Activated T-helper 17 cell treated with anti-CD3 and anti-CD28 coated beads, Interleukin-2, amount 50 U/mL, for 72 hours (primary cell): ENCODE measurements at places on chromosomes 11 and 22.

DNA sequence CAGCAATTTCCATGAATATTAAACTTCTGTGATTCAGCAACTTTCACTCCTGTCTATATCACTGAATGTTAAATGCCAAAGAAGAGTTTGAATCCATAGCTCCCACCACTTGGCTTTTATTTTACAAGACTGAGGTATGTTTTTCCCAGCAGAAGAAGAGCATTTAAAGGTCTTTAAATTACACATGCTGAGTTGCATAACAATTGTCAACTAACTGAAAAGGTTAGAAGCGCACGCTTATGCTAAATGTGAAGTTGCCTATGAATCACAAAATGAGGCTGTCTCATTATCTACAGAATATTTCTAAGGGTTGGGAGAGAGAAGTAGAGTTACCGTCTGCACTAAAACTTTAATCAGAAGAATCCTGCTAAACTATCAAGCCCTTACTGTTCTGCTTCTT is 1086.3 kb downstream of the FAM181B start:
- H3K4me3 ChIP-seq: no peak overlapping the region
- H3K36me3 ChIP-seq: no peaks in the 10 kb centered on the region
- no peak overlapping the region for H3K27ac ChIP-seq

GRCh38 chr22:43750751-43751150 is 61.4 kb downstream of the EFCAB6 start:
- H3K27me3 ChIP-seq: peaks cover 44% of the 10 kb centered on the region
- no peaks in the 10 kb centered on the region for H3K36me3 ChIP-seq
- no peaks in the 10 kb centered on the region for H3K4me1 ChIP-seq
- ATAC-seq: no peak
- no peak overlapping the region for H3K27ac ChIP-seq

- H3K4me1 ChIP-seq: peaks cover 6% of the 10 kb centered on the region
- H3K27ac ChIP-seq: no peak overlapping the region
- no peaks in the 10 kb centered on the region for H3K36me3 ChIP-seq
Observed at GRCh38 chr11:64650923-64651523, 60.0 kb downstream of the SLC22A12 start.

- H3K4me3 ChIP-seq: no peak overlapping the region
- H3K36me3 ChIP-seq: no peaks in the 10 kb centered on the region
- no peaks in the 10 kb centered on the region for H3K4me1 ChIP-seq
Observed at GRCh38 chr22:48173061-48173772, 1410.8 kb downstream of the TBC1D22A start.

GRCh38 chr11:122721964-122722266 is 66.4 kb downstream of the UBASH3B start:
- no peak overlapping the region for H3K4me3 ChIP-seq
- no peaks in the 10 kb centered on the region for H3K27me3 ChIP-seq
- peaks cover 24% of the 10 kb centered on the region for H3K4me1 ChIP-seq
- ATAC-seq: peak; percentile 23
- H3K27ac ChIP-seq: no peak overlapping the region

DNA sequence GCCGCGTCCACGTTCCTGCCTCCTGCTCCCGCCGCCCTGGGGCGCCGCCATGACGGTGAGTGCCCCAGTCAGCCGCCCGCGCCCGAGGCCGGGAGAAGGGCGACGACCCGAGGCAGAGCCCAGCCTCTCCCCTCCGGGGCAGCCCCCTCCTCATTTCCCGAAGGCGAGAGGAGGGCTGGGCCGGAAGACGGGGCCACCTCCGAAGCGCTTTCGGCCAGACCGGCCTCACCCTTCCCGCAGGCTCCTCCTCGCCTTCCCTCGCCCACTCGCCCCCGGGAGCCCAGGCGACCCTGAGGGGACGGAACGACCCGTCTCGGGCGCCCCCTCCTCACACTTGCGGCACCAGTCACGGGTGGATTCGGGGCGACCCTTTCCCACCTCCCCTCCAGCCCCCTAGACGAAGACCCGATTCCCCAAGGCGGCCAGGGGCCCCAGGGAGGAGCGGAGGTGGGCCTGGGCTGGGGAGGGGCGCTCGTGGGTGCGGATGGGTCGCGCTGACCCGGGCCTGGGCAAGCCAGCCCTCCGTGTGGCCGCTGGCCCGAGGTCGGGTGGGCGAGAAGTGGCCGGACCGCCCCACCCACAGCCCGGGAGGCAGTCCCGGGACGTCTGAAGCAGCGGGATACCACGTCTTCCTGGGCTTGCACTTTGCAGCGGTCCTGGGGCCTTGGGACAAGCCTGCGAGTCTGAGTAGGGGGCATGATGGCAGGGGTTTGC is 49.7 kb downstream of the TRIOBP start:
- peak overlapping the region; percentile 67 for H3K27ac ChIP-seq
- no peaks in the 10 kb centered on the region for H3K36me3 ChIP-seq
- H3K4me3 ChIP-seq: peak overlapping the region; percentile 83

DNA sequence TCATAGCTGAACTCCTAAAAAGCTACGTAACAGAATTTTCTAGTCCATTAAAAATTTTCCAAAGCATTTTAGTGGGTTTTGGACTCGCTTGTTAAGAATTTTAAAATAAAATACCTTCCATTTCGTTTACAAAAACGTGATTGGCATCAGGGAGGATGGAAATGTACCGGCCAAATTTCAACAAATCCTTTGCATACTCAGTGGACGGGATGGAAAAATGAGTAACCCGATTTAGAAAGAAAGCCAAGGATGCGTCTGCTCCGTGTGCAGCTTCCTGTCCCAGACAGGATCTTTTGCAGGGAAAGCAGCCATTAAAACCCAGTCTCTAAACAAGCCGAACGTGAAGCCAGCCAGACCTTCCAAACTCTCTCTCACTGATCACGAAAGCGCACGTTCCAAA is 15.6 kb downstream of the TMEM184B start:
- H3K27me3 ChIP-seq: no peaks in the 10 kb centered on the region
- ATAC-seq: no peak
- H3K4me3 ChIP-seq: no peak overlapping the region
- H3K36me3 ChIP-seq: peaks cover 11% of the 10 kb centered on the region

DNA sequence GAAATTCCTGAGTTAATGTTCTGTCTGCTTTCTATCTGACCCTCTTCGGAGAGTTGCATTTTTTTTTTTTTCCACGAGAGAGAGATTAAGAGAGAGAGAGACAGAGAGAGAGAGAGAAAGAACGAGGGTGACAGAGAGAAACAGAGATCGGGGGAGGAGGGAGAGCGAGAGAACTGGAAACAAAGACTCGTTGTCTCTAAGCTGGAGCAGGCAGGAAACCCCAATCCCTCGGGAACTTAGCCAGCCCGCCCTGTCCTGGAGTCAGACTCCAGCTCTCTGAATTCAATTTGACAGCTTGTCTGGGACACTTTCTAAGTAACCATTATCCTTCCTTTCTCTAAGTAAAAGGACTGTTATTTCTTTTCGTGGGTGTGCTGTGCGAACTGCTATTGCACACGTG is 76.9 kb downstream of the KCNJ1 start:
- no peak overlapping the region for H3K4me3 ChIP-seq
- H3K27ac ChIP-seq: no peak overlapping the region
- H3K27me3 ChIP-seq: no peaks in the 10 kb centered on the region
- no peak for ATAC-seq

- no peaks in the 10 kb centered on the region for H3K27me3 ChIP-seq
- no peaks in the 10 kb centered on the region for H3K36me3 ChIP-seq
- peak; percentile 87 for ATAC-seq
- H3K27ac ChIP-seq: no peak within 1 kb of the TSS
- peak within 1 kb of the TSS; percentile 70 for H3K4me3 ChIP-seq
Observed at GRCh38 chr22:20268279-20269012, at the start of gene RTN4R. Gene RTN4R, minus strand, starts transcription at chr22:20268318. Its CDS starts 226 bp downstream, at chr22:20268092.

DNA sequence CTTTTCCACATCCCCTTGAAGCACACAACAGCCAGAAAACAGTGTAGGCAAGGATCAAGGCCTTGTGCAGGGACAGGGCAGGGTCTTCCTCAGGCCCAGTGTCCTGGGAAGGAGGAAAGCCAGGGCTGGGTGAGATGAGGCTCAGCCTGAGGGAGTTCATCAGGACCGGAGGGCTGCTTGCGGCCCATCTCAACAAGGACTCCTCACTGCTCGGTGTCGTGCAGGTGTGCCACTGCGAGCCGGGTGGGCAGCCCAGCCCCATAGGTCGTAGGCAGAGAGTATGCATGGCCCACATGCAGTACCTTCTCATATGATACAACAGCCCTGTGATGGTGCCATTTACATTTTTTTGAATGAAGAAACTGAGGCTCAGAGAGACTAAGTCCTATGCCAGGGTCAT is 12.9 kb downstream of the SHISA8 start:
- no peak for ATAC-seq
- no peak overlapping the region for H3K4me3 ChIP-seq
- H3K27ac ChIP-seq: no peak overlapping the region
- H3K4me1 ChIP-seq: no peaks in the 10 kb centered on the region

DNA sequence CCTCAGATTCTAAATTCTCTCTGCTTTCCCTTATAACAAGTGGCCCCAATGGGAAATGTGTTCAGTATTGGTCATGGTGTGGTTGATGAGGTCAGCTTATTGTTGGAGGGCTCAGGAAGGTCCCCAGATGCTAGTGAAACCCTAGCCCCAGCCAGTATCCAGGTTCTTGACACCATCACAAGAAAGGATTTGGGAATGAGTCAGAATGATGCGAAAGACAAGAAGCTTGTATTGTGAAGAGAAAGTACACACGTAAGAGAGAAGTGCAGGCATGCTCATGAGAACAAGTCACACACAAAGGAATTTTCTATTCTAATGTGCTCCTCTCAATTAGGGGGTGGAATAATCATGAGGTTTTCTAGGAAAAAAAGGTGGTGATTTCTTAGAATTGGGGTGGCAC is 34.9 kb upstream of the TRPC6 start:
- H3K4me3 ChIP-seq: no peak overlapping the region
- no peak overlapping the region for H3K27ac ChIP-seq
- no peaks in the 10 kb centered on the region for H3K27me3 ChIP-seq
- no peak for ATAC-seq

- no peak for ATAC-seq
- peaks cover 7% of the 10 kb centered on the region for H3K27me3 ChIP-seq
- H3K4me1 ChIP-seq: no peaks in the 10 kb centered on the region
- H3K36me3 ChIP-seq: no peaks in the 10 kb centered on the region
- H3K27ac ChIP-seq: no peak overlapping the region
Observed at GRCh38 chr11:19957294-19957943, 202.9 kb downstream of the DBX1 start.

DNA sequence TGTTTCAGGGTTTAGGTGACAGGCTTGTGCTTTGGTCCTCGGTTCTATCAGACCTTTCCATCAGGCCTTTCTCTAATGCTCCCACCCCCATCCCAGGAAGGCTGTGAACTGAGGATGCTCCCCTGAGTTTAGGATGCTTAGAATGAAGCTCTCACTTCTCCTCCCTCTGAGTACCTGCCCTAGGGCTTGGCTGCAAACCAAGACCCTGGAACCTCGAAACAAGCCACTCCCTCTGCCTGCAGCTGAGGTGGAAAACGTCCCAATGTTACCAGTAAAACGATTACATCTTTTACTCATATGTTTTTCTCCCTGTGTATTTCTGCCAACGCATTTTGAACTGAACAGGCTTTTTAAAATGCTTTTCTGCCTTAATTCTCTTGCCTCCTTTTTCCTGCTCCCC is 54.5 kb upstream of the BMAL1 start:
- H3K4me1 ChIP-seq: no peaks in the 10 kb centered on the region
- no peak overlapping the region for H3K27ac ChIP-seq
- no peaks in the 10 kb centered on the region for H3K27me3 ChIP-seq
- no peak overlapping the region for H3K4me3 ChIP-seq

DNA sequence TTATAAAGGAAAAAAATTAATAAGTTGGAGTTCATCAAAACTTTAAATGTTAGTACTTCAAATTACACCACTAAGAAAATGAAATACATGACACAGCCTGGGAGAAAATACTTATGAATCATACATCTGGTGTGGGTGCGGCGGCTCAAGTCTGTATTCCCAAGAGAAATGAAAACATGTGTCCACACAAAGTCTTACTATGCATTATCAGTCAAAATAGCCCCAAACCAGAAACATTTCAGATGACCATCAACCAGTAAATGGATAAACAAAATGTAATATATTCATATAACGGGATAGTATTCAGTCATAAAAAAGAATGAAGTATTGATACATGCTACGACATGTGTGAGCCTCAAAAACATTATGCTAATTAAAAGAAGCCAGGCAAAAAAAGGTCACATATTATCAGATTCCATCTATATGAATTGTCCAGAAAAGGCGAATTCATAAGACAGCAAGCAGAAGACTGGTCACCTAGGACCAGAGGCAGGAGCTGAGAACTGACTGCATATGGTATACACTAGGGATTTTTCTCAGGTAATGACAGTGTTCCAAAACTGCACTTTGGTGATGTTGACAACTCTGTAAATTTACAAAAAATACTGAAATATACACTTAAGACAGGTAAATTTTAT is 5.3 kb upstream of the AKIP1 start:
- ATAC-seq: no peak
- no peaks in the 10 kb centered on the region for H3K27me3 ChIP-seq
- H3K27ac ChIP-seq: no peak overlapping the region
- H3K36me3 ChIP-seq: no peaks in the 10 kb centered on the region
- H3K4me3 ChIP-seq: no peak overlapping the region

- ATAC-seq: no peak
- H3K36me3 ChIP-seq: no peaks in the 10 kb centered on the region
- H3K4me1 ChIP-seq: no peaks in the 10 kb centered on the region
Observed at GRCh38 chr11:132888226-132888625, 644.1 kb downstream of the OPCML start.

GRCh38 chr22:24595228-24595627 is 2.4 kb upstream of the LRRC75B start:
- H3K4me1 ChIP-seq: no peaks in the 10 kb centered on the region
- no peaks in the 10 kb centered on the region for H3K36me3 ChIP-seq
- no peak overlapping the region for H3K4me3 ChIP-seq
- no peaks in the 10 kb centered on the region for H3K27me3 ChIP-seq
- no peak for ATAC-seq
- H3K27ac ChIP-seq: no peak overlapping the region

GRCh38 chr11:96257972-96258934 is 84.7 kb downstream of the MAML2 start:
- peaks cover 64% of the 10 kb centered on the region for H3K4me1 ChIP-seq
- H3K27ac ChIP-seq: peak overlapping the region; percentile 84
- H3K36me3 ChIP-seq: no peaks in the 10 kb centered on the region
- H3K4me3 ChIP-seq: peak overlapping the region; percentile 68

- H3K27ac ChIP-seq: no peak overlapping the region
- H3K36me3 ChIP-seq: no peaks in the 10 kb centered on the region
- no peak for ATAC-seq
- no peaks in the 10 kb centered on the region for H3K4me1 ChIP-seq
Observed at GRCh38 chr11:123218451-123218850, 23.4 kb upstream of the CLMP start.

DNA sequence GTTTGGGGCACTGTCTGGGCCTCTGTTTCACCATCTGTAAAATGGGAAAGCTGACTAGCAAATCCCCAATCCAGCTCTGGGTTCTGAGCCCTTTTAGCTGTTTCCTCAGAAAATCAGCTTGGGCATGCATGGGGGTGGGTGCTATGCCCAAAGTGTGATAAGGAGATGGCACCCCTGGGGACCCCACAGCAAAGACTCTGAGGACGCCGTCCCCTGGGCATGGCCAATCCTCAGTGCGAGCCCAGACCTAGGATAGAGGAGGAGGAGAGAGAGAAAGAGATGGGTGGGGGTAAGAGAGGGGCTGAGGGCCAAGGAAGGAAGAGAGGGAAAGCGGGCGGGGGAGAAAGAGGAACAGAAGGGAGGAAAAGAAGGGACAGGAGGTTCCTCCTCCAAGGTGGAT is 31.8 kb downstream of the TPBGL start:
- H3K36me3 ChIP-seq: no peaks in the 10 kb centered on the region
- peaks cover 18% of the 10 kb centered on the region for H3K4me1 ChIP-seq
- H3K27me3 ChIP-seq: no peaks in the 10 kb centered on the region
- no peak for ATAC-seq
- H3K4me3 ChIP-seq: no peak overlapping the region
